Breast epithelium (tissue), 4 donors: ENCODE measurements at places on chromosomes 1 and 21. TPM values are rescaled to one million over a fixed set of nuclear protein-coding genes. Genes with fewer than 3 reads are reported as not detected.

GRCh38 chr1:2890221-2890850, 88.8 kb upstream of the TTC34 start:
- no peak for DNase-seq
- no peak overlapping the region for H3K27ac ChIP-seq
- no peak overlapping the region for H3K4me3 ChIP-seq
- no peaks in the 10 kb centered on the region for H3K4me1 ChIP-seq
- H3K27me3 ChIP-seq = peaks cover 73% of the 10 kb centered on the region
- no peaks in the 10 kb centered on the region for H3K36me3 ChIP-seq

DNA sequence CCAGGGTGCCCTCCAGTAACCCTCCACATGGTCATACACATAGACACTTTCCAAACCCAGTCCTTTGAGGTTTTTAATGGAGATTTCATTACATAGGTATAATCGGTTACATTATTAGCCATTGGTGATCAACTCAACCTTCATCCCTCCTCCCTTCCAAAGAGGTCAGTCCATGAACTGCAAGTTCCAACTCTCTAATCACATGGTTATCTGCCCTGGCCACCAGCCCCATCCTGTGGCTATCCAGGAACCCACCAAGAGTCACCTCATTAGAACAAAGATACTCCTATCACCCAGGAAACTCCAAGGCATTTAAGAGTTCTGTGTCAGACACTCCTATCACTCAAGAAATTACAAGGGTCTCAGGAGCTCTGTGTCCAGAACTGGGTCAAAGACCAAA, 12.2 kb downstream of the ATP1A4 start:
- DNase-seq = no peak
- no peak overlapping the region for H3K4me3 ChIP-seq
- H3K27ac ChIP-seq = no peak overlapping the region

DNA sequence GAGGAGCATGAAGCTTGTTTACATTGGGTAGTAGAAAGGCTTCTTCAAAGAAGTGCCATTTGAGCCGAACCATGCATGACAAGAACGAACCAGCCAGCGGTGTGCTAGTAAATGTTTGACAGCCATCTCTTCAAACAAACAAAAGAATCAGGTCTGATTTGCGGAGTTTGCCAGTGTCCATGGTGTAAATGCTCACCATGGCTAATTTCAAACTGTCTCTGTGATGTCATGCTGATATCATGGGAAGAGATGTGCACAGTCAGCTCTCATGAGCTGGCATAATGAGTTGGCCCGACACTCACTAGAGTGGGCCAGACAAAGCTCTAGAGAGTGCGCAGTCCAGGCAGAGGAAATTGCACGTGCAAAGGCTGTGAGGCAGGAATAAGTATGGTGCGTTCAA, 101.1 kb downstream of the KAZN start:
- no peak overlapping the region for H3K4me3 ChIP-seq
- no peaks in the 10 kb centered on the region for H3K36me3 ChIP-seq
- H3K27me3 ChIP-seq = no peaks in the 10 kb centered on the region
- DNase-seq = no peak

DNA sequence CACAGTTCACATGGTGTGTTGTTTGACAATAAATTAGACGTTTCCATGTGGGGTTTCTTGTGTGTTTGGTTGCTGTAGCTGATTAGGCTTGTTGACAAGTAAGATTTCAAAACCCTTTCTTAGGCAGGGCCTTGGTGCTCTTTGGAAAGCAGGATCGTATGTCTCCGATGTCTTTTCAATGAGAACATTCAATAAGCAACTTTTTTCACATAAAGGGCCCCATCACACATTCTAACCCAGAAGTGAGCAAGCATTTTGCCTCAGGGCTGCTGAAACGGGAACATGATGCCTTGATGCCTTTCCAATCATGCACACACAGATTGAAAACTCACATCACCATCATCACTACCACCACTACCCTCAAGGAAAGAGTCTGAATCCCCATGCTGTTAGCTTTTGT, 33.1 kb downstream of the LPAR3 start:
- no peaks in the 10 kb centered on the region for H3K4me1 ChIP-seq
- DNase-seq = no peak
- H3K36me3 ChIP-seq = no peaks in the 10 kb centered on the region
- no peaks in the 10 kb centered on the region for H3K27me3 ChIP-seq
- no peak overlapping the region for H3K27ac ChIP-seq
- H3K4me3 ChIP-seq = no peak overlapping the region

- no peak overlapping the region for H3K4me3 ChIP-seq
- H3K36me3 ChIP-seq = no peaks in the 10 kb centered on the region
- H3K27me3 ChIP-seq = no peaks in the 10 kb centered on the region
- H3K27ac ChIP-seq = no peak overlapping the region
- H3K4me1 ChIP-seq = no peaks in the 10 kb centered on the region
Observed at GRCh38 chr1:84156210-84156621, 12.1 kb downstream of the PRKACB start.

GRCh38 chr1:27106561-27107323, 48.2 kb downstream of the SLC9A1 start:
- peaks cover under 1% of the 10 kb centered on the region for H3K4me1 ChIP-seq
- H3K27me3 ChIP-seq = no peaks in the 10 kb centered on the region
- no peak overlapping the region for H3K4me3 ChIP-seq
- H3K27ac ChIP-seq = no peak overlapping the region
- DNase-seq = no peak

DNA sequence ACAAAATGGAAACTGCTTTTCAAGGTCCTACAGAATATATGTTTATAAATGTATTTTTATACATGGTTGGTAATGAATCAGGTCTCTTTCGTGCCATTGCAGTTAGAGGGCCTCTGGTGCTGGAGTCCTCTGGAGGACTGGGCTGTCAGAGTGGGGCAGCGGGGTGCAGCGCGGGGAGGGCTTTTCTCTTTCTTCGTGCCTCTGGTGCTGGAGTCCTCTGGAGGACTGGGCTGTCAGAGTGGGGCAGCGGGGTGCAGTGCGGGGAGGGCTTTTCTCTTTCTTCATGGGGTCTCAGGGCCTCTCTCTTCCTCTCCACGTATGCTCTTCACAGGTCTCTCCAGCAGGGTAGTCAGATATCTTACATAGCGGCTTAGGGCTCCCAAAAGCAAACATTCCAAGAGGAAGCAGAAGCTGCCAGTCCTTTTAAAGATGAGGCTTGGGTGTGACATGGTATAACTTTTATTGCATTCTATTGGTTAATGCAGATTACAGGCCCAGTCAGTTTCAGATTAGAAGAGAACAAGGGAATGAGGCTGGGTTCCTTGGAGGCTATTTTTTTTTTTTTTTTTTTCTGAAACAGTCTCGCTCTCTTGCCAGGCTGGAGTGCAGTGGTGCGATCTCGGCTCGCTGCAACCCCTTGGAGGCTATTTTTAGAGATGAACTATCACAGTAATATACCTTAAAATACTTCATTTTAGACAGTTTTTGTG, 13.1 kb downstream of the SDCCAG8 start:
- no peaks in the 10 kb centered on the region for H3K27me3 ChIP-seq
- H3K27ac ChIP-seq = no peak overlapping the region
- no peak for DNase-seq
- H3K36me3 ChIP-seq = peaks cover 3% of the 10 kb centered on the region

DNA sequence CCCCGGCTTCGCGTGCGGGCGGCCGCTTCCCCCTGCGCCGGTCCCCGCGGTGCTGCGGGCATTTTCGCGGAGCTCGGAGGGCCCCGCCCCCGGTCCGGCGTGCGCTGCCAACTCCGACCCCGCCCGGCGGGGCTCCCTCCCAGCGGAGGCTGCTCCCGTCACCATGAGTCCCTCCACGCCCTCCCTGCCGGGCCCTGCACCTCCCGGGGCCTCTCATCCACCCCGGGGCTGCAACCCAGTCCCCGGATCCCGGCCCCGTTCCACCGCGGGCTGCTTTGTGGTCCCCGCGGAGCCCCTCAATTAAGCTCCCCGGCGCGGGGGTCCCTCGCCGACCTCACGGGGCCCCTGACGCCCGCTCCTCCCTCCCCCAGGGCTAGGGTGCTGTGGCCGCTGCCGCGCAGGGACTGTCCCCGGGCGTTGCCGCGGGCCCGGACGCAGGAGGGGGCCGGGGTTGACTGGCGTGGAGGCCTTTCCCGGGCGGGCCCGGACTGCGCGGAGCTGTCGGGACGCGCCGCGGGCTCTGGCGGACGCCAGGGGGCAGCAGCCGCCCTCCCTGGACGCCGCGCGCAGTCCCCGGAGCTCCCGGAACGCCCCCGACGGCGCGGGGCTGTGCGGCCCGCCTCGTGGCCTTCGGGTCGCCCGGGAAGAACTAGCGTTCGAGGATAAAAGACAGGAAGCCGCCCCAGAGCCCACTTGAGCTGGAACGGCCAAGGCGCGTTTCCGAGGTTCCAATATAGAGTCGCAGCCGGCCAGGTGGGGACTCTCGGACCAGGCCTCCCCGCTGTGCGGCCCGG, 159.2 kb downstream of the RUNX1 start:
- H3K4me3 ChIP-seq = peak overlapping the region; percentile 80
- no peaks in the 10 kb centered on the region for H3K36me3 ChIP-seq
- H3K27me3 ChIP-seq = no peaks in the 10 kb centered on the region
- peak; percentile 65 for DNase-seq

GRCh38 chr1:224668984-224669383, 52.9 kb downstream of the CNIH3 start:
- H3K4me3 ChIP-seq = no peak overlapping the region
- H3K27me3 ChIP-seq = no peaks in the 10 kb centered on the region

DNA sequence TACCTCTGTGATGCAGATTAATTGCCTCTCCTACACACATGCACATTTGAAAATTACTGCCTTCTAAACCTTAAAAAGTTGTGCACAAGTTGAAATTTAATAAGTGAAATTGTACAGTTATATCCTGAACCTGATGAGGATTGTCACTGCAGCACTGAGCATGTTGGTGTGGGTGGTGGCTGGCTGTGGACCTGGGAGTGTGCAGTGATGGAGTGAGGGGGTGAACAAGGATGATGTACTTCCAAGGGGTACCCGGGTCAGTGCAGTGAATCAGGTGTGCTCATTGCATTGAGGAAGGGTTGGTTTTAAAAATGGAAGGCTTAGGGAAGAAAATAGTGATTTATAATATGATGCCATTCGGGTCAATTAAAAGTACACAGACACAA, 24.1 kb downstream of the DIP2A start:
- H3K27ac ChIP-seq = no peak overlapping the region
- H3K4me3 ChIP-seq = no peak overlapping the region
- H3K36me3 ChIP-seq = no peaks in the 10 kb centered on the region
- no peak for DNase-seq
- no peaks in the 10 kb centered on the region for H3K27me3 ChIP-seq

DNA sequence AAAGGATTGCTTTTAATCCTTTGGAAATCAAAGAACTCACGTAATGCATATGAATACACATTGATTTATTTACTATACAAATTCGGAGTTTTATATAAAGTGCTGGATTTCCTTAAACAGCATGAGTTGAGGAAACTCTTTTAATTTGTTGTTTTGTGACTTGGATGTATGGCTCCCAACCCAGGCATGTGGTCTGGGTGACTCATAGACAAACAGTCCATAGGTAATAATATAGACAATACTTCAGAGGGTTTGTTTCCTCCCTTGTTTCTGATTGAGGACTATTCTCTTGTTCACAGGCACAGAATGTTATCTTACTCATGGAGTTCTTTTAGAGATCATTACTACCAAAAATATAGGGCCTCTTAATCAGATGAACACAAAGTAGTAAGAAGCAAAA, 43.8 kb downstream of the XPR1 start:
- no peak overlapping the region for H3K4me3 ChIP-seq
- no peaks in the 10 kb centered on the region for H3K36me3 ChIP-seq
- H3K4me1 ChIP-seq = no peaks in the 10 kb centered on the region
- H3K27me3 ChIP-seq = no peaks in the 10 kb centered on the region
- no peak overlapping the region for H3K27ac ChIP-seq

GRCh38 chr1:226403201-226404034, 4.5 kb downstream of the PARP1 start:
- H3K27me3 ChIP-seq = no peaks in the 10 kb centered on the region
- no peak overlapping the region for H3K4me3 ChIP-seq
- DNase-seq = no peak
- H3K4me1 ChIP-seq = no peaks in the 10 kb centered on the region
- no peak overlapping the region for H3K27ac ChIP-seq

GRCh38 chr1:154777781-154778180, 92.3 kb downstream of the KCNN3 start:
- H3K27ac ChIP-seq = no peak overlapping the region
- no peaks in the 10 kb centered on the region for H3K4me1 ChIP-seq
- DNase-seq = no peak

- no peaks in the 10 kb centered on the region for H3K36me3 ChIP-seq
- H3K27ac ChIP-seq = no peak overlapping the region
- H3K4me1 ChIP-seq = no peaks in the 10 kb centered on the region
- no peak for DNase-seq
Observed at GRCh38 chr21:41427556-41427955, 1.5 kb downstream of the MX1 start.

DNA sequence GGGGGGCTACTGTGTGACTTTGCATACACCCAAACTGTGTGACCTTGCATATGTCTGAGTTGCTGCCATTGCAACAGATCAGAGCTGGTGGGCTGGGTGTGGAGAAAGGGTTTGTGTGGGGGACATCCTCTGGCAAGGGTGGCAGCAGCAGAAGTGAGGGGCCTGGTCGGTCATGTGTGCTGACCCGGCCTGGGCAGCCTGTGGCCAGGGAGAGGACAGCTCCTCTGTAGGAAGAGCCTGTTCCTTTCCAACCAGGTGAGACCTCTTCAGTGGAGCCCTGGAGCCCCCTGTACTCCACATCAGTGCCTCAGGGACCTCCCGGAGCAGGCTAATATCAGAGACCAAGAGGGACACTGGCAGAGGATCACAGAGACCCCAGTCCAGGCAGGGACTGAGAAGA, 8.3 kb downstream of the PCSK9 start:
- H3K36me3 ChIP-seq = no peaks in the 10 kb centered on the region
- no peak overlapping the region for H3K4me3 ChIP-seq
- H3K27me3 ChIP-seq = no peaks in the 10 kb centered on the region

DNA sequence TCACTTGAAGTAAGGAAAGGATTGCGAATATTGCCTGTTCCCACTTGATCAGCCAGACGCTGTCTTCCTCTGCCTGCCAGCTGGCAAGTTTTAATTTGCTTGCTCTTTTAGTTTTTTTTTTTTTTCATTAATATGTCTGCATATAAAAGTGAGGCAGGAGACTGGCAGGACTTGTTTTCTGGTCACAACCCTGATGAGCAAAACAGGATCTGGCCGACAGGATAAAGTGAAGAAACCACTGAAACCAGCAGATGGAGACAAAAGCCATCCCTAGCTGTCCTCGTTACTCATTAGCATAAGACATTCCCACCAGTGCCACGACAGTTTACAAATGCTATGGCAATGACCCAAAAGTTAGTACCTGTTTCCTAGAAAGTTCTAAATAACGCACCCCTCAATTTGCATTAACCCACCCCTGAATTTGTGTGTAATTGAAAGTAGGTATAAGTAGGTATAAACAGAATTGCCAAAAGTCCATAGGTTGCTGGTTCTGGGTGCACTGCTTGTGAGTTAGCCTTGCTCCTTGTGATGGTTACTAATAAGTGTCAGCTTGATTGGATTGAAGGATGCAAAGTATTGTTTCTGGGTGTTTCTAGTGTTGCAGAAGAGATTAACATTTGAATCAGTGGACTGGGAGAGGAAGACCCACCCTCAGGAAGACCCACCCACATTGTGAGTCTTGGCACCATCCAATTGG, 60.8 kb downstream of the ZNF684 start:
- no peak for DNase-seq
- no peak overlapping the region for H3K4me3 ChIP-seq
- no peak overlapping the region for H3K27ac ChIP-seq
- H3K27me3 ChIP-seq = no peaks in the 10 kb centered on the region
- no peaks in the 10 kb centered on the region for H3K36me3 ChIP-seq
- H3K4me1 ChIP-seq = no peaks in the 10 kb centered on the region

GRCh38 chr1:98870959-98871903, 133.4 kb downstream of the PLPPR5 start:
- H3K4me3 ChIP-seq = no peak overlapping the region
- no peak for DNase-seq
- no peaks in the 10 kb centered on the region for H3K27me3 ChIP-seq

Gene NBPF10
- total RNA-seq = 3.4 TPM

Gene C2CD2
- total RNA-seq = 41.6 TPM

Gene TGFB2
- 1.6 TPM for total RNA-seq

Gene OR14K1
- not detected for total RNA-seq

Gene FMN2
- total RNA-seq = 4.2 TPM
